ENCODE measurements at places on chromosomes 6 and 20.

GRCh38 chr6:157172231-157172701 lies 151.1 kb downstream of the TMEM242 start:
- no peak for DNase-seq

DNA sequence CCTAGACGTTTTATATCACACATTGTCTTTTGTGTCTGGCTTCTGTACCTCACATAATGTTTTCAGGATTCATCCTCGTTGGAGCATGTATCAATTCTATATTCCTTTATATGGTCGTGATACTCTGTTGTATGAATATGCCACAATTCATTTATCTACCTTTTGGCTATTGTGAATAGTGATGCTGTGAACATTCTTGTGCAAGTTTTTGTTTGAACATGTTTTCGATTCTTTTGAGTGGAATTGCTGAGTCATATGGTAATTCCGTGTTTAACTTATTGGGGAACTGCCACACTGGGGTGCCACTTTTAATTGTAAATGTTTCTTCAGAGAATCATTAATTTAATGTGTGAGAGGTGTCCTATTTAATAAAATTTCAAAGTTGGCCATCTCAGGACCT lies 101.2 kb downstream of the SLC35B3 start:
- no peak for DNase-seq

DNA sequence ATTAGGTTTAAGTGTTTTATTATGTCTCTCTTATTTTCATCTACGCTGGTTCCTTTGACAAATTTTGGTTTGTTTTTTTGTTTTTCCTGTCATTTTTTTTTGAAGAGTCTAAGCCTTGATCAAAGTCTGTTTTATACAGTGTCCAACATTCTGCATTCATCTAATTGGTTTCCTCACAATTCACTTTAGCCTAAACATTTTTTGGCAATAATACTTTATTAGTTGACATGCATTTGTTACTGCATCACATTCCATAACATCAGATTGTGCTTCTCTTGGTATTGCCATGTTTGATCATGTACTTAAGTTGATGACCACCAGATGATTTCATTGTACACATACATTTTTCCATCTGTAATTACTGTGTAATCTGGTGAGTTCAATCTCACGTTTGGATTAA lies 173.2 kb downstream of the ZFAND3 start:
- no peak for DNase-seq

GRCh38 chr6:136728033-136728939 lies 64.0 kb downstream of the MAP3K5 start:
- no peak for DNase-seq

- no peak for DNase-seq
These were observed 10.6 kb downstream of the IL22RA2 start for GRCh38 chr6:137162692-137163306.

Measured in activated T-cell treated with anti-CD3 and anti-CD28 coated beads, Interleukin-2, amount 50 U/mL, for 24 hours (primary cell).